CD4-positive, alpha-beta T cell treated with Interleukin-12 subunit alpha and Interleukin-12 subunit beta, for 1 hour (primary cell): ENCODE measurements at places on chromosomes 4 and X.

DNA sequence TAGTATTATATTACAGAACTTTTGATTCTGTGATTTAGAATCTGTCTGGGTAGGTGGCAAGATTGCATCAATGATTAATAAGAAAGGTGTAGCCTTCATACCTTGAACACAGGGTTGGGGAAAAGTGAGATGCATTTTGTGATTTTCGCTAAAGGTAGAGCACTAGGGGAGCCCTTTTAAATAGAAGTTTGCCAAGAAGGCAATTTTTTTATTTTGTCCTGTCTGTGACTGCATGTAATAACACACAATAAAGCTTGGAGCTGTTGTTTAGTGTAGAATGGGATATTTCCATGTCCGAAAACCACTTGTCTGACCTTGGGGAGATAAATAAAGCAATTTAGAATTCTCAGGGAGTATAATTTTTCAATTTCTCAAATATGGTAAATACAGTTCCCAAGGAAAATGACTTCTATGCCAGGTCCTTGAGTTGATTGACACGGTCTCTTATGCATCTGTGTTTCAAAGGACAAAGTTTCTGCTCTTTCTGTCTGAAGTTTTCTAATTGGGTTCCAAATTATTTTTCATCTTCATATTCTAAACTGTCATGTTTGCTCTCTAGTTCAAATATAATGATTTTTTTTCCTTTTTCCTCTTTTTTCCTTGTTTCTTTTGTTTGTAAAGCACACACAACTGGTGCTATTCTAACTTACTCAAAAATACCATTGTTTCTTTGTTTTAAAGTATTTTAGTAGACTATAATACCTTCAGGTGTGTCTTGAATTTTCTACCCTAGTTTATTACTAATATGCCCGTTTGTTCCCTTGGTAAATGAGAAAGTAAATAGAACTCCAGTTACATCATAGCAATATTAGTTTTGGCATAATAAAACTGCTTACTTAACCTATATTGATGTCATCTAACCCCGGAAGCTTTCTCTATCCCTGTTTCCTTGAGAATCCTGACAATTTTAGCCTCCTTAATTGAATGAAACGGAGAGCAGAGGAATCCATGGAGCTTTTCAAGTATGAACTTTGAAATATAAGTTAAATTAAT, 87.8 kb upstream of the BMPR1B start:
- DNase-seq: no peak

DNA sequence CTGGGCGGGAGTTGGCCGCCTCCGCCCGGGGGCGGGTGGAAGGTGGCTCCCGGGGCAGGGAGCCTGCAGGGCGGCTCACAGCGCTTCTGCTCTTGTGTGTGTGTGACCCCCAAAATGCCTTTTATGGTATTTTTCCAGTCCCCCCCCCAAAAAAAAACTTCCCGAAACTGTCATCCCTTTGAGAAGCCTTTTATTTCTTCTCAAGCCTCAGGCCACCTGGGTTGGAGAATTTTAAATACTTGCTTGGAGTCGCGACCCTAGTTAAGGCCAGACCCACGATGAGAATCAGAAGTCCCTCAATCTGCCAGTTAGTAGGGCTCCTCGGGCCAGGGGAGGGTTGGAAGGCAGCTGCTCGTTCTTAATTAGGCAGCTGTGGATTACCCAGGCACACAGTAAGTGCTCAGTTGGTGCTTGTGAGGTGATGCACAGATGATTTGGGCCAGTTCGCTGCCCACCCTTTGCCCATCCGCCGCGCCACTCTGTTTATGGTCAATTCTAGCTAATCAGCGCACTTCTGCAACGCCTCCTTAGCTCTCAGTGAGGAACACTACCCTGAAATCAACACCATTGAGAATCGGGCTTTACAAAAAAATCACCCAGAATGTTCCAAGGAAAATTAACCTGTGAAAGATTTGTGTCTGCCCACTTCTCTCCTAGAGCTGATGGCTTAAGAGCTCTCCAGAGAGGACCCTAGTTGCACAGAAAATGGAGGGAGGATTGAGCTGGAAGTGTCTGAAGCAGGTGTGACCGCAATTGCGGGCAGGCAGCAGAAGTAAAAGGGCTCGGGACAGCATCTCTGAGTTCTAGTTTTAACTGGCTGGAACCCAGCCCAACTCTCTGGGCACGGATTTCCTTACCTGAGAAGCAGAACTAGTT, 648 bp upstream of the SCD5 start:
- DNase-seq: no peak

DNA sequence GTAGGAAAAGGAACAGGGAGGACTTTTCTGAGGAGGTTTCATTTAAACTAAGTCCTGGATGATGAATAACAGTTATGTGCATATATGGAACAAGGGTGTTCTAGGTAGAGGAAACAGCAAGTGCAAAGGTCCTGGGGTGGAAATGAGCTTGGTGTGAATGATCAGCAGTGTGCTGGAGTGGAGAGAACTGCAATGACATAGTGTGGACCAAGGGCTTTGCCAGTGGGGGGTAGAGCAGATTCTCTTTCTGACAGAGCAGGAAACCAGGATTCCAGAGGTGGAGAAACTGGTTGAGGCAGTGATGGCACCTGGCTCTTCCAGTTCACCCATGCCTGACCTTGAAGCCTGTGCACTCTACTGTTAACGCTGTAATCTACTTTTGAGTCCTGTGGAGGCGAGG, 1.7 kb downstream of the PPP1R3F start:
- DNase-seq: no peak

DNA sequence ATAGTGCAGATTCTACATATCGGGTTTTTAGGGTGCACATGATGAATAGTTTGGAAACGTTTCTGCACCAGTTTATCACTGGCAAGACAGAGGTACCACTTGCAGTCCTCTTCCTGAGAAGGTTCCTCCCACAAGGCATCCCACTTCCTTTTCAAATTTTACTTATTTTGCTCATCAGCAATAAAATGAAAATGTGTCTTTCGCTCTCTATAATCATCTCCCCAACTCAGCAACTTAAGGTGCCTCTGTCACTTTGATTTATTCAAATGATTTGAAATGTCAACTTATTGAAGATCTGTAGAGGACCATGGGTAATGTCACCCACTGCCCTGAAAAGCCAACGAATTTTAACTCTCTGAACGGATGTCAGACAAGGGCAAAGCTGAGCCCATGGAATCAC, 53.2 kb downstream of the VGLL1 start:
- no peak for DNase-seq

- DNase-seq: no peak
Observed at GRCh38 chrX:75278991-75279390, 5.1 kb downstream of the UPRT start.

DNA sequence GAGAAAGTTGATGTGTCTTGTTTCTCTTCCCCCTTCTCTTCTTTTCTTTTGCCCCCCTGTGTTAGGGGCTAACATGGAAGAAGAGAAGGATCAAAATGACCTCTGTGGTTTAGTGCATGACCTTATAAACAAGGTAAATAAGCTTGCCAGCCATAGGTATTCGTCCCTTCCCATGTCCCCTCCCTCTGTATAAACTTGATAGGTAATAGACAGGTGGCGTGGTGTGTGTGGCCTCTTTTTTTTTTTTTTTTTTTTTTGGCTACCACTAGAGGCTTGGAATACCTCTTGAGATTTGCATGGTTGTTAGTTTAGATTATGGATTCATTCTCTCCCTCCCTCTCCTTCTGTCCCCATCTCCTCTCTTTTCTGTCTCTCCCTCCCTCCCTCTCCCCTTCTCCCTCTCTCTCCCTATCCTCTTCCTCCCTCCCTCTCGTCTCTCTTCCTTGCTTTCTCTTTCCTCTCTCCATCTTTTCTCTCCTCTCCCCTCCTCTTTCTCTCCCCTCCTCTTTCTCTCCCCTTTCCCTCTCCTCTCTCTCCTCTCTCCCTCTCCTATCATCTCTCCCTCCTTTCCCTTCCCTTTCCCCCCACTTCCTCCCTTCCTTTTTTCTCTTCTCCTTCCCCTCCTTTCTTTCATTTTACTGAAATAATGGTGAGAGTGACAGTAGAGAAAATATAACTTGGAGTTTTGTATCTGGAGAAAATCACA, 134.4 kb downstream of the AFF1 start:
- DNase-seq: no peak

DNA sequence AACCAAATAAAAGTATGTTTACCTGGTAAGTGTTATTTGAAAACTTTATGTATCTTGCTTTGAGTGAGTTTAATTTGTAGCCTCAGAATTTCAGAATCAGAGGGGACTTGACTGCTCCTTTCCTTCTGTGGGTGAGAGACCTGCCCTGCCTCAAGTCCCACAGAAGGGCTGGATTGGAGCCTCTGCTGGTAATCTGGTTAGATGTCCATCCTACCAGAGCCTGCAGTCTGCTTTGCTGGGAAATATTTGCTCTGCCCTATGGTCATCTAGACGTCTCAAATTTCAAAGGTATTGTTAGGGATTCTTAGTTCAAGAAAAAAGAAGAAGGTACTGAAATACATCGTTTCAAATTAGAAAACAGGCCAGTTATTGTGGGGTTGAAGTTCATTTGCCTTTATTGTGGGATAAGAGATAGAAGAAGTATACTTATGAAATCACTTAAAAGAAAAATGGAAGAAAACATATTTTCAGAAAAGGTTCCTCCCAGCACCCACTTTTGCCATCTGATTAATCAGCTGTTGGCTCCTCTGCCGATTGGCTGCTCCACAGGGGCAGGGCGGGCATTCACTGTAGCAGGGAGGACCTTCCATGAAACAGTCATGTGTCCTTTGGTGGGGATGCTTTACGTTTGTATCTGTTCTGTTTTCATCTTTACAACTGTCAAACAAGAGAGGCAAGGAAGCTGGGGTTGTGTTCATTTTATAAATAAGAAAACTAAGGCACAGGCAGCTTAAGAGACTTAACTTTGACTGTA, 73.3 kb upstream of the TLR2 start:
- DNase-seq: no peak

- DNase-seq: no peak
Observed at GRCh38 chrX:132602701-132603100, 113.9 kb upstream of the MBNL3 start.

- no peak for DNase-seq
Observed at GRCh38 chr4:41154814-41155177, 59.5 kb downstream of the APBB2 start.

DNA sequence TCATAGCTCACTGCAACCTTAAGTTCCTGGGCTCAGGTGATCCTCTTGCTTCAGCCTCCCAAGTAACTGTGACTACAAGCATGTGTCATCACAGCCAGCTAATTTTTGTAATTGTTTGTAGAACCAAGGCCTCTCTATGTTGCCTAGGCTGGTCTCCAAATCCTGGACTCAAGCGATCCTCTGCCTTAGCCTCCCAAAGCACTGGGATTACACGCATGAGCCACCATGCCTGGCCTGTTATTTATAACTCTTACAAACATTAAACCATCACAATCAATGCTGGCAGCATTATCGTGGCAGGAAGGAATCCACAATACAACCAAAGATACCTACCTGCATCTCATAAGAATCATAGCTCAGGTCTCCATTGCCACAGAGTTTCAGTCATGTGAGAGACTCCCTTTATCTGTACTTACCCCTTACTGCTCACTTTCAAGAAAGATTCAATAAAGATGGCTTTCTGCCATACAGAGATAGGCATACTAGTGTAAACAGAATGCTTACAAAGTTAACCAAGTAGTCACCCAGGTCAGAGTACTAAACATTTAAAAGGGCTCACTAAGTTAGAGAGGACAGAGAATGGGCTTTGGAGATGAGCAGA, 48.5 kb downstream of the SMIM31 start:
- DNase-seq: no peak

- DNase-seq: no peak
Observed at GRCh38 chr4:151296227-151296626, 19.3 kb downstream of the PRSS48 start.

DNA sequence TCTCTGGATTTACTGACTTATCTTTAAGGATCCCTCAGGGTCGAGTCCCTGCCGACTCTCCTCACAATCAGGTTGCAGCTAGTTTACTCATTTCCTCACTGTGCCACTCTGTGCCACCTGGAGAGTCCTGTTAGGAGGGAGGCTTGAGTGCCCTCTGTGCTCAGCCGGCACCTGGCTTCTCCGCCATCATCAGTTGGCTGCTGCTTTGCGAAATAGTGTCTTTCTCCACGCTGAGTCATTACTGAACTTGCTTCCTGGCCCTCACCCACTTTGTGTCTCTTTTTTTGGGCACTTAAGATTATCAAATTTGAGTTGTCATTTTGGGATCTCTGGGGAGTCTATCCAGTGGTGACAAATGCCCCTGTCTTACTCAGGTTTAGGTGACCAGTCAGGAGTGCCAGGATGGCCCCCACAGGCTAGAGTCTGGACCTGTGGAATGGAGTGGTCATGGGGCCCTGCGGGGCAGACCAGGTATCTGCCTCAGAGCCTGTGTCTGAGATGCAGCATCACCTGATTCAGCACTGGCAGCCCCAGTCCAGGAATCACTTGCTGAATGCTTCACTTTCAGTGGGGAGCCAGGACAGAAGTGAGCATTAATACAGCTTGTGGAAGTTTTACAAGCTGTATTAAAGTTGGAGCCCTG, 37.7 kb downstream of the JADE1 start:
- no peak for DNase-seq

DNA sequence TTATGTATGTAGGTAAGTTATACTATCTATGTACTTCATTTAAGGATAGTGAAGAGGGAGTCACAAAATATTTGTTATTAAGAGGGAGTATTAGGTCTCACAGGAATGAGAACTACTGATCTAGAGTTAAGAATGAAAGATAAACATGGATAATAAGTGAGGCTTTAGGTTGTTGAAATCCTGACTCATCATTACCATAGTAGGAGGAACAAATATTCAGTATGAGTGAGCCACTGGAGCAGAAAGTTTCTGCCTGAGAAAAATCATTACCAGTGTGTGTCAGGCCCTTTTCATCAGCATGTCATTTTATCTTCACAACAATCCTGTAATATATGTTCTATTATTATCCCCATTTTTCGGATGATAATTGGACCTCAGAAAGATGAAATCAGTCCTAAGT, 27.2 kb upstream of the IGSF1 start:
- no peak for DNase-seq

DNA sequence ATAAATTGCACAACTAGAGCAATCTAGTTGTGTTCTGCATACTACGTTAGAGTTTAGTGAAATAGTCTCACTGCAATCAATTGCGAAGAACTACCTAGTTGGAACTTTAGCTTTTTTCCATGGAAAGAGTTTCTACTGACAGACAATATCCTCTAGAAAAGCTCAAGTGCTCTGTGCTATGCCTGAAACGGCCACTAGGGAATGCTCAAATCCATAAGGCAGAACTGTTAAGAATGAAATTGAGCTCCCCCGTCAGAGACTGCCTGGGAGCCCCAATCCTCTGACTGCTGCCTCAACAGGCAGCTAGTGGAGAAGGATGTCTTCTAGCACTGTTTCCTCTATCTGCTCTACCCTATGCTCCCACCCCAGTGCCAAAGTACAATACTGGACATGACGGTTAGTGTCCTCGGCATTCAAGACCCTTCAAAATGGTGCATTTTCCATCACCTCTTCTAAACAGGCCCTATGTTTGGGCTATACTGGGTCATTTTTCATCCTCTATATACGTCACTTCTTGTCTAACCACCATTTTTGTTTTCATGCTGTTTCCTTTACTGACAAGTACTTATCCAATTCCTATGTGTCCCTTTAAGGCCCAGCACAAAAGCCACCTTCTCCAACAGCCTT, 35.3 kb downstream of the FRMD7 start:
- peak; percentile 61 for DNase-seq
